ENCODE measurements at places on chromosomes 2 and 18.
A peak's percentile ranks its signal among the peaks of the same experiment; 100 is the strongest.

GRCh38 chr18:61853855-61854254 is 39.0 kb downstream of the RNF152 start:
- DNase-seq = no peak

GRCh38 chr2:142940606-142941223 is 63.3 kb downstream of the KYNU start:
- DNase-seq = no peak

- peak; percentile 6 for DNase-seq
Observed at GRCh38 chr2:29011418-29012060, 30.4 kb downstream of the TOGARAM2 start.

DNA sequence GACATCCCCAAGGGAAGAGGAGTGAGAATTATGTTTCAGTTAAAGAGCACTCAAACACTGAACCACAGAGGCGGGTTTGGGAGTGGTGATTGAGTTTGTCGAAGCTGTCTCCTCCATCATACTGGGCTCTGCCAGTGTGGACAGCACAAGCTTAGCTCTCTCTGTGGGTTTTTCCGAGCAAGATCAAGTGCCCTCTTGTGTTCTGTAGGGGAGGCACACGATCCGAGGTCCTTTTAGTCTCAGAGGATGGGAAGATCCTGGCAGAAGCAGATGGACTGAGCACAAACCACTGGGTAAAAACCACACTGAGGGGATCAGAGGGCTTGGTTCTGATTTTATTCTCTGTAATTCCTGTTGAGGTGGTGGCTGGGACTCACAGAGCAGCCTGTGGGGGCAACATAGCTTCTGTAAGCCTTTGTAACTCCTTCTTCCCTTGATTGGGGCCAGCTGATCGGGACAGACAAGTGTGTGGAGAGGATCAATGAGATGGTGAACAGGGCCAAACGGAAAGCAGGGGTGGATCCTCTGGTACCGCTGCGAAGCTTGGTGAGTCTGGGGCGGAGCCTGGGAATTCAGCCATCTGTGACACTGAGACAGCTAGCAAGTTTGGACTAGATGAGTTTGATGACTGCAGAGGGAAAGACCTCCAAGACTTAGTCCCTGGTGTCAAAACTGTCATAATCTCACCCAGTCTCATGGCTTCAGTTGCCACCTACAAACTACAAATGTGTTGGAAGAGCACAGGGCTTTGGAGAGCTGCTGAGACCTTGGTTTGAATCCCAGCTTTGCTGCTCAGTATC is 2.0 kb downstream of the NAGK start:
- DNase-seq = no peak
